Activated gamma-delta T cell (primary cell): ENCODE measurements at places on chromosomes 1 and 21.

- DNase-seq = no peak
Observed at GRCh38 chr1:198631292-198631691, 7.5 kb upstream of the PTPRC start.

- no peak for DNase-seq
Observed at GRCh38 chr1:42311897-42312296, 23.1 kb downstream of the FOXJ3 start.

DNA sequence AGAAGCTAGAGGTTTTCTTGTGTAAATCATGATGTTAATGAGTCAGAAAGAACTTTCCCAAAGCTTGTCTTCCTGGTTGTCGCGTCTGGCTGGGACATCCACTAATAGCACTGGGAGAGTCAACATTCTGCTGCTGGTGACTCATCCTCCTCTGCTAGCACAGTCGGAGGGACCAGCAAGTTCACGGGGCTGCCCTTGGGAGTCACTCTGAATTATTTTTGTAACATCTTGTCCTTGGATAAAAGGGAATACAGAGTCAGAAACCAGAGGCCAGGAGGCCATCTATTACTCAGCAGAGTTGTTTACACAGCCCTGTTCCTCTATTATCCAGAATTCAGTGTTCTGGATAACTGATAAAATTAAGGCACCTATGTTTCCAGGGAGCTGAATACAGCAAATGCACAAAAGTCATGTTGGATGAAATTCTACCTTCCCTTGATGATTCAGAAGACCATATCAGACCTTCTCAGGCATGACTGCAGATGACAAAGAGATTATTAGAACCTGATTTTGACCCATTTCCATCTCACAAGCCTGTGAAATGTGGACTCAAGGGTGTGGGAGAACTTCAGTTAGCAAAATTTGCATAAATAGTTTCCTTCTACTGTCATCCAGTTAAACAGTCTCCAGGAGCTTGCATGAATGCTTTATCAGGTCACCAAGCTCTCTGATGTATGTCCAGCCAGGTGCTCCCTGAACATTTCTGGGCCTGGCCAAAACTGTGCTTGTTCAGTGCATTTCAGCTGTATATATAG, 68.1 kb downstream of the JAK1 start:
- no peak for DNase-seq

DNA sequence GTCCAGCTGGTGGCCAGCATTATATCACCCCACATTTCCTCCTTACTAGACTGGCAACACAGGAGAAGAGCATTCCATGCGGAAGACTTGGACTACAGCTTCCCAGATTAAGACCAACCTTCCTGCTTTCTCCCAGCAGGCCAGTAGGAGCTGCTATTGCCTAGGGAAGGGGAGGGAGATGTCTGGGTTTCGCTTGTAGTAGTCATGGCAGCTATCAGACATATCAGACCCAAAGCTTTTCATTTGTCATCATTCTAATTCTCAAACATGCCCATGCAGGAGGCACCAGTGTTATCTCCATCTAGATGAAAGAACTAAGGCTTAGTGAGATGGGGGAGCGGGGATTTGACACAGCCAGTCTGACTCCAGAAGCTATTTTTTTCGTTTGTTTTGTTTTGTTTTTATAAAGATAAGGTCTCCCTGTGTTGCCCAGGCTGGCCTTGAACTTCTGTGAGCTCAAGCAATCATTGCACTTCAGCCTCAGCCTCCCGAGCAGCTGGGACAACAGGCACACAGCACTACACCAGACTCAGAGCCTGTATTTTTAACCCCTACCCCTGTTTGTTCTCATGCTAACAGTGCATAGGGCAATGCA, 4.5 kb downstream of the PLA2G2A start:
- DNase-seq = no peak

DNA sequence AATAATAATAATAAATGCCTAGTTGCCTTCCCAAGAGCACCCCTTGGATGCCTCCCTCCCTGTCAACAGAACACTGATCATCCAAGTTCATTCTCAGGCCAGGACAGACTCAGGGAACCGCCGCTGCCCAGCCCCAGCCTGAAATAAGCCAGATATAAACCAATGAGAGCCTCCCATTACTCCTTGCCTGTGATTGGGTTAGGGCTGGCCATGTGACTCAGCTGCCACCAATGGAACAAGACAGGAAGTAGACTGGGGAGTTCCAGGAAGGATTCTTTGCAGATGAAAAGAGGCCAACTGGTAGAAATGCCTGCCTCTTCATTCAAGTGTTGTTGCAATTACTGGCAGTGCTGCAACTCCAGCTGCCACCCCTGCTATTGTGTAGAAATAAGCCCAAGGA, 146.4 kb upstream of the TIAM1 start:
- DNase-seq = no peak

DNA sequence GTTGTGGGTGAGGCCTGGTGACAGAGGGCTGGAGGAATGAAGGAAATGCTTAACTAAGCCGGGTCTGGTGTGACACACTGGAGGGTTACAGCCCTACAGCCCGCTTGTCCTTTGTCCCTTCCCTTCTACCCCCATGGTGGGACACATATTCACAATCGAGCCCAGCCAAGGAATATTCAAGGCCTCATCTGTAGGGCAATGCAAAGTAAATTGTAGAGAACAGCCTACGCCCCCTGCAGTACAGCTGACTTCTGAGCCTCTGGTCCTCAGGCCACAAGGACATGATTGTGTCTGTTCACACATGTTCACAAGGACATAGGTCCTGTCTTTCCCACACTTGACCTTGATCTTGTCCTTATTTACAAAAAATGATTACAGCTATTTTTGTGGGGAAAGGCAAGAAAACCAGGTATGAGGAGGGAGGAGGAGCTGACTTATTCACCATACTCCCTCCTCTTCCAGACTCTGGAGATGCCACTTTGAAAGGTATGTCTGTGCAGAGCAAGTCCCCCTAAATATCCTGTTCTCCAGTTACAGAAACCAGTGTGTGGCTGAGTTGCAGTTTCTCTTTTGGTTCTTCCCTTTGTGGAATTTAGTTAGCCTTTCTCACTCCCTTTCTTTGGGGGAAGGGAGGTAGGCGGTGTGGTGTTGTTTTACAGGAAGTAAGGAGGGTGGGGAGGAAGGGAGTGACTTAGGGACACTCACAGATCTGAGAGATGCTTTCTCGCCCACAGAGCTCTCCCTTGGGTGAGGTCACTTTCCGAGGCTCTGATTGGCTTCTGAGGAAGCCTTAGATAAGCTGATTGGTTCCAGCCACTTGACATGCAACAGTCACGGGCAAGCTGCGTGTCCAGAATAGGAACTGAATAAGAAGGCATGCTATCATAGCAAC, 14.6 kb downstream of the POLR3GL start:
- no peak for DNase-seq

- no peak for DNase-seq
Observed at GRCh38 chr1:50126927-50127715, 18.4 kb downstream of the ELAVL4 start.
